ENCODE measurements at places on chromosomes 11 and 22.
A peak's percentile ranks its signal among the peaks of the same experiment; 100 is the strongest.

DNA sequence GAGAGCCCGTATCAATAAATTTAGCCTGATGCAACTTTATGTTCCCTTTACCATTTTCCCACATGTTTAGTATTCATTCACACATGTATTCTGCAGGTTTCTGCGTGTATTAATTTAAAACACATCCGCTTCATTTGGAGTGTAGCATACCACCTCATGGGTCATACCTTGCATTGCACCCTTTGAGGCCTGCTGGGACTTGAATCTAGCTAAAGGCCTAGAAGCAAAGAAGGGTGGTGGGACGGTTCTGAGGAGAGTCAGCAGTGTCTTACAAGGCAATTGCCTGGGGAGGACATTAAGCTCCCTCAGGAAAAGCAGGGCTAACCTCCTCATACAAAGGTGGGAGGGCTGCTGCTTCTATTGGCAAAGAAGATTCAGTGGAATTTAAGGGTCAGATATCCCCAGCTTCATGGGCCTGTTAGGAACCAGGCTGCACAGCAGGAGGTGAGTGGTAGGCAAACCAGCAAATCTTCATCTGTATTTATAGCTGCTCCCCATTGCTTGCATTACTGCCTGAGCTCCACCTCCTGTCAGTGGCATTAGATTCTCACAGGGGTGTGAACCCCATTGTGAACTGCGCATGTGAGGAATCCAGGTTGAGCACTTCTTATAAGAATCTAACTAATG is 15.9 kb upstream of the SNX19 start:
- no peak for DNase-seq

DNA sequence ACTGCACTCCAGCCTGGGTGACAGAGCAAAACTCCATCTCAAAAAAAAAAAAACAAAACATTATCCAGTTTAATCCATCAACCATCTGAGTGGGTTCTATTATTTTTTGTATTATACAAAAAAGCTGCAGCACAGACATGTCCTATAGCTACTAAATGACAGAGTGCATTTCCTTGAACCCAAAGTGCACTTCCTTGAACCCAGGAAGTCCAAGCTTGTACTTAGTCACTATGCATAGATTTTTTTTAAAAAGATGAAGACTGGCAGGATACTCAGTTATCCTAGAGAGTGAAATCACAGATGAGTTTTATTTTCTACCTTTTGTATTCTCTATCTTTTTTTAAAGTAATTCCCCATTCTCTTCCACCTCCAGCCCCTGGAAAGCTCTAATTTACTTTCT is 8.0 kb upstream of the RRAS2 start:
- no peak for DNase-seq

DNA sequence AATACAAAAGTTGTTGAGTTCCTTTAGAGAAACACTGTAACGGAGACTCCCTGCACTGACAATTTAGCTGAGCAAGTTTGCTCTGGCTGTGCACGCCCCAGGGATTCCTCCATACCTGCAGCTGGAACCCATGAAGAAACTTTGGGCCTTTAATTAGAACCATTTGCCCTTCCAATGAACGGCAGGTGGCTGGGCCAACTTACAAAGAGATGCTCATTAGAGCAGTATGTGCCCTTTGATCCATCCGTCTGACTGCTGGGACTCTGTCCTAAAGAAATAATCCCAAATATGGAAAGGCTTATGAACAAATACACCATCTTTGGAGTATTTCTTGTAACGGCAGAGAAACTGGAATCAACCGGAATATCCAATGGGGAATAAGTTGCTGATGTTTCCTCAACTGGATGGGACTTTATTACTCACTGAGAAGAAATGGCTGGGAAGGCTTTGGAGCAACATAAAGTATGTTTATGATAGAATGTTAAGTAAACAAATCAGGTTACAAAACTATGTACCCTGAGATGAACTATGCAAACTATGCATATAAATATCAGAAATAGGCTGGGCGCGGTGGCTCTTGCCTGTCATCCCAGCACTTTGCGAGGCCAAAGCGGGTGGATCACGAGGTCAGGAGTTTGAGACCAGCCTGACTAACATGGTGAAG is 24.4 kb upstream of the FBLN1 start:
- no peak for DNase-seq

- no peak for DNase-seq
Observed at GRCh38 chr11:57378186-57378585, 2.8 kb downstream of the PRG3 start.

- no peak for DNase-seq
Observed at GRCh38 chr22:42196454-42196853, 65.8 kb upstream of the CYP2D6 start.

DNA sequence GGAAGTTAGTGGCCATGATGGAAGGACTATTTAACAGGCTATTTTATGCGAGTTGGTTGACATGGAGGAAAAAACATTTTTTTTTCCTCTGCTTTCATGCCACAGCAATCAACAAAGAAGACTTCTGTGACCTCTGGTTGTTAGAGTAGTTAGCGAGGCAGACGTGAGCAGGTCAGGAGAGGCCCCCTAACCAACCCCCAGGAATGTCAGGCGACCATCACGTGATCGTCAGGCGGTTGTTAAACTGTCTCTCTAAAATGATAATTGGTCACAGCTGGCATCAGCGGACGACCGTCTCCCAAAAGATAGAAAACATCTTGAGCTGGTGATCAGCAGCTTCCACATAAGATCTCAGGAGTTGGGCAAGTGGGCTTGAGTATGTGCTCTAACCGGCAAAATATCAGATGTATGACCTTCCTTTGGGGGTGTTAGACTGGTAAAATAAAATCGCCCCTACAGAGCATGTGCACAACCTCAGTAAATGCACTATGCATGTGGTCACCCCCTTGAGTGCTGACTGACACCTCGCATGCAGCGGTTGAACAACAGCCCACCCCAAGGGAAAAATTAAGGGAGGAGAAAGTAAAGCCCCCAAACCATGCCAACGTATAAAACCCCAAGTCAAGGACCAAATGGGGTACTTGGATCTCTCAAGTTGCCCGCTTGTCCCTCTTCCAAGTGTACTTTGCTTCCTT is 20.9 kb upstream of the NARS2 start:
- DNase-seq, result no peak

DNA sequence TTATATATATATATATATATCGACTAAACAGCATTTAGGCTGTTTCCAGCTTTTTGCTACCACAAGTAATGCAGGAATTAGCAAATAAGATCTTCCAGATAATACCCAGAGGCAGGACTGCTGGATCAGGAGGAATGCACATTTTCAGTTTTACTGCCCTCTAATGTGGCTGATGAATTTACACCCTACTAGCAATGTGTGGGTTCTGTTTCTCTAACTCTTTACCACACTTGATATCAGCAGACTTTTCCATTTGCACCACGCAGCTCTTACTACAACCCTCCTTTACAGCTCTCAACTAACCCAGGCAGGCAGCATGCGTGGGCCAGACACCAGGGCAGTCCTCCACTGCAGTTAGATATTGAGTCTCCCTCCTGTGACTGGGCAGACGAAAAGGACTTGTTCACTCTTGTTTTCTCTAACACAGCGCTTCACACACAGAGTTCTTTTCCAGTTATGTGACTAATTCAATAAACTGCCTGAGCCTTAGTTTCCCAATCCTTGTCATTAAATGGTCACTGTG is 67.7 kb downstream of the IGLL5 start:
- no peak for DNase-seq

GRCh38 chr11:128841461-128842072 is 25.5 kb downstream of the KCNJ1 start:
- peak; percentile 60 for DNase-seq

DNA sequence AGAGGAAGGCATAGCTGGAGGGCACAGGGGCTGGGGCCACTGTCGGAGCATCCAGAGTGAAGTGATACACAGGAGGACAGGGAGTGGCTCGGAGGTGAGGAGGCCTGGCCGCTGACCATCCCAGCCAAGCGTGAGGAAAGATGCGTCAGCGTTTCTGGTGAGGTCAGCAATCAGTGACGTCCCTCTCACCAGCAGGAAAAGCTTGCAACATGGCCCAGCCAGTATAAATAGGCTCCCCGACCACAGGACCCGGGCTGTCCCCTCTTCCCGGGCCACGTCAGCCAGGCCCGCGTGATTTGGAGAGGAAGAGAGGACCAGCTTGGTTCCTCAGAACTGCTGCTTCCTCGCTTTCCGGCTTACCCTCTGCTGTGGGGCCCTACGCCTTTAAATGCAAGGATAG is 4.2 kb upstream of the OSM start:
- no peak for DNase-seq

GRCh38 chr11:36164506-36165250 is 124.5 kb downstream of the COMMD9 start:
- DNase-seq, result no peak

GRCh38 chr11:128465531-128465930 is 121.8 kb downstream of the ETS1 start:
- no peak for DNase-seq

- DNase-seq, result no peak
Observed at GRCh38 chr11:13109616-13110015, 100.5 kb downstream of the RASSF10 start.

GRCh38 chr11:46277622-46278386 is at the start of gene CREB3L1:
TSS of gene CREB3L1 (plus strand) at chr11:46277662. CDS start at chr11:46278112, 450 bp downstream.
- DNase-seq, result no peak

DNA sequence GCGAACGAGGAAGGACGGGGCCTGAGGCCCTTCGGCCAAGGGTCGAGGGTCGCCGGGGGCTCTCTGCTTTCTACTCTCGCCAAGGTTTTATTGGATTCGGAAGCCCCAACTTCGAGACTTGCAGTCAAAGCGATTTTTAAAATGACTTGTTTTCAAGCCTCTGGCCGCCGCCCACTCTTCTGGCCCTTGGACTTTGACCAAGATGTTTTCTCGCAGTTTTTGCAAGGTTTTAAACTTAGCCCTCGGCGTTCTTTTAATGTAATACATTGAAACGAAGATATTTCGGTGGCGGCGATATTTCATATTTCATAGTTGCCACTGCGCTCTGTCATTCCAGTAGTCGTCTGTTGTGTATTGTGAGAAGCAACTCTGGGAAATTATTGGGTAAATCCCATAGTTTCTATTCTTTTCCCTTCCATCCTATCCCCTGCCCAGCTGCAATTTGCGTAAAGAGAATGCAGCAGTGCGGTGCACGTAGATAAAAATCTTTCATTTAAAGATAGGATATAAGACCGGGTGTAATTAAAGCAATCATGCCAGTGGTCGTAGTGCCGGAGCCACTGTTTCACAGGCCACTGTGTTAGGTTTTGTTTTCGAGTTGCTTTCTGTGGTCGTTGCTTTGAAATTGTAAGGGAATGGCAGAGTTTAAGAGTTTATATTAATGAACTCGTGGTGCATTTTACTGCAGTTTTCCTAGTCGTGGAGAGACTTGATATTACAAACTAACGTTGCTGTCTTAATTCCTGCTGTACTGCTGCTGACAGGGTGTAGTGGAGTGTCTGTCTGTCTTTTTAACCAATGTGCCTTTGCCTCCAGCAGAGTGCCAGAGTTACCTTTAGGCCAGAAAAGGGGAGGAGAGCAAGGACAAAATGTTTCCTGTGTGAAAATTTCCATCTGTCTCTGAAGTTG is 702 bp downstream of the BIRC2 start:
- DNase-seq, result no peak

DNA sequence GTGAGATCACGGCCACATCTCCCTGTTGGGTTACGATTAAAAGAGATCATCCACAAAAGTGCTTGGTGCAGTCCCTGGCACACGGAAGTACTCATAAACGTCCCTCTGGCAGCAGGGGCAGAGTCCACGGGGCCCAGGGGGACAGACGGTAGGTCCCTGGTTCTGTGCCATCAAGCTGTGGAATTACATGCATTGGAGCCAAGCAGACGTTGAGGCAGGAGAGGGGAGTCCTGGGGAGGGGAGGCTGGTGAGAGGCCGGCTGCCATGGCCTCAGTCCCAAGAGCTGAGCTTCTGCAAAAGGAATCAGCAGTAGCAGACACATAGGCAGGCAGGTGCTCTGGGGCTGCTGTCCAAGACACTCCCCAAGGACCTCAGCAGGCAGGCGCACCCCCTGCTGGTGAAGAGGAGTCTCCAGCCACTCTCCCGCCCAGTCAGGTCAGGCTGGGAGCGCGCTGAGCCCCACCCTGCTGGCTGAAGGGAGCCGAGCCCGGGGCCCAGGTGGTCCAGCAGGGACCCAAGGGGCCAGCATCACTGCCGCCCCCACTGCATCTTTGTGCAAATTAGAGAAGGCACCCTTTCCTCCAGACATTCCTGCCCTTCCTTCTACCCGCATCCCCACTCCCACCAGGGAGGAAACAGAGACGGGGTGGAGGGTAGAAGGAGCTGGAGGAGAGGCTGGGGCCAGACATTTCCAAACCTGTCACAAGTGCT is 7.6 kb upstream of the KCTD17 start:
- peak; percentile 56 for DNase-seq

- DNase-seq, result no peak
Observed at GRCh38 chr11:19432370-19433061, 191.8 kb upstream of the E2F8 start.

DNA sequence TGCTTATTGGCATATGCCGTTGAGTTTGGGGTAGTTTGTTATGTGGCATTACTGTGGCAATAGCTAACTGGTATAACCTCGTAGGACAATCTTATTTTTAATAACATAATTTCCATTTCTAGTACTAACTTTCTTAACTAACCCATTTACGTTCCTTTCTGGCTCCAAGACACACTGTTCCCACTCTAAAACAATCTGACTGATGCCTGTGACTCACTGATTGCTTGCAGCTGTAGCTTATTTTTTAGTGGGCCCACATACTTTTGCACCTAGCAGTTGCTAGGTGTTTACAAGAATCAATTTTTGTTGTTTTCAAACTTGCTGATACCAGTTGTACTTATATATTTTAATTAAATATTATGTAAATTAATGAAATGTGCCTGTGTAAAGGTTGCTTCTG is 52.2 kb downstream of the FAT3 start:
- DNase-seq, result no peak

DNA sequence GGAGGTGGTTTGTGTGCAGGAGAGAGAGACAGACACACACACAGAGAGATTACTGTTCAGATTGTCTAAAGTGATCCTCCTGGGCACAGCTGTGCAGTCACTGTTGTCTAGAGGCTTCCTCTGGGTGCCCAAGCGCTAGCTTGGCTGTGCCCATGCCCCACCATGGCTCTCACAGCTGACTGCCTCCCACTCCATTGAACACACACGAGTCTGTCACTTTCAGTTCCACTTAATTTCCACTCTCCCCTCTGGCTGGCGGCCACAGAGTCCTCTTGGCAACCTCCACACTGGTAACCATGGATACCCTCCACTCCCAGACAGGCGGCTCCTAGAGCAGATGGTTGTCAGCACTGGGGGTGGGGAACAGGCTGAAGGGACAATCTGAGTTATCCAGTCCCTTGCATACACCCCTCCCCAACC is 29.1 kb downstream of the MAP6 start:
- DNase-seq, result no peak

DNA sequence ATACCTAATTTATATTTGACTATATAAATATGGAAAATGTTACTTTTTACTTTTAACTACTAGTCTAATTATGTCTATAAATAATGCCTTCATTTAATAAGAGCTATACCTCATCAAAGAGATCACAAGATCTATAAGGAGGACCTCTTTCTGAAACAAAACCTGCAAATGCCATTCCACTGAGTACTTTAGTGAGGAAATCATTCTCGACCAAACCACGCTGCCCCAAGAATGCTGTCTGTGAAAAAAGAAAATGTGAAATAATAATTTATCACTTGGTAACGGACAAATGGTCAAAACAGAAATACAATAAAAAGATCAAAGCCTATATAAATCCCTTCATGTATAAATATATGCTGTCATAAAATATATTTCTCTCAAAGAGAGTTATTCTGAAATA is 301.7 kb downstream of the SBF2 start:
- no peak for DNase-seq

All from memory B cell (primary cell).